ENCODE measurements at places on chromosomes 16 and 17.
A peak's percentile ranks its signal among the peaks of the same experiment; 100 is the strongest.

DNA sequence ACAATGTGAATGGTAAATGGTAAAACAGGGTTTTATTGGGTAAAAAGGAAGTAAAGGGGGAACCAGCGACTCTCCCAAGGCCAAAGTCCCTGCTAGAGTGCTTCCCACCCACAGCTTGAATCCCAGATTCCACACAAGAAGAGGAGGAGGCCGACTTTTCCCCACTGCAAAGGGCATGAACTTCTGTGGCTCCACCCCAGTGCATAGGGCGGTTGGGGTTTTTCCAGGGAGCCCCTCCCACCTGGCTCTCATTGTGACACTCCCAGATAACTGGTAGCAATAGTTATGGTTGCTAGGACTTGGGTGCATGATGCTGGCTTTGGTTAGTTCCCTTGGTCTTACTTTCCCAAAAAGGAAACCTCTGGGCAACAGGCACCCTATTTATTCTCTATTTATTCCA is 666.0 kb upstream of the CA10 start:
- DNase-seq: no peak

GRCh38 chr17:42142371-42142896 is 12.4 kb downstream of the RAB5C start:
- DNase-seq: no peak

DNA sequence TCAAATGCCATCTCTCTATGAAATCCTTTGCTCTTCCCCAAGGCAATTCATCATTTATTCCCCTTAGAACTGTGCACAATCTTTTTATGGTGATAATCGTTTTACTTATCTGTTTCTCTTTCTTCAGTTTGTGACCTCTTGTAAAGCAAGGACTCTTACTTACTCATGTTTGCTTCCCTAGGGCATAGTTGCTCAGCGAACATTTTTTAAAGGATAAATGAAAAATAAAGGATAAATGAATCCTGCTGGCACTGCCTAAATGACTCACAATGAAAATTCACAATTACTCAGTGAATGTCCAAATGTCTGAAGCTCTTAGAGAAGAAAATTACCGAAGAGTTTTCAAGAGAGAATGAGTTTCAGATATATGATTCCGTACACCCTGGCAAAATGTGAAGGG is 671.7 kb downstream of the CDH11 start:
- DNase-seq: no peak

GRCh38 chr16:67445126-67445426 is 14.2 kb downstream of the HSD11B2 start:
- no peak for DNase-seq

DNA sequence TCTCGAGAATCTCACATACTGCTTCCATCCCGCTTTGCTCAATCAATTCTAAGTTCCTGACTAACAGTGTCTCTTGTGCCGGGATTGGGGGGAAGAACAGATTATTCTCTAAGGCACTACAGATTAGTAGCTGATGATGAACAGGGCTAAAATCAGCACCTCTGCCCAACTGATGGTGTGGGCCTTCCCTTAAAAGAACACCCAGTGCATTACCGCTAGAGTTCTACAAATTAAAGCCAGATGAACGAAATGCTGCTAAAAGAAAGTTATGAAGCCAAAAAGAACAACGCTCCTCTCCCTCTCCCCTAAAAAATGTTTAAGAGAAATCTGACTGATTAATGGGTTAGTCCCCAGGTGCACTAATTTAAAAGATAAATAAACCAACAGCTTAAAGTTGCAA is 4.4 kb downstream of the CDC27 start:
- DNase-seq: no peak

DNA sequence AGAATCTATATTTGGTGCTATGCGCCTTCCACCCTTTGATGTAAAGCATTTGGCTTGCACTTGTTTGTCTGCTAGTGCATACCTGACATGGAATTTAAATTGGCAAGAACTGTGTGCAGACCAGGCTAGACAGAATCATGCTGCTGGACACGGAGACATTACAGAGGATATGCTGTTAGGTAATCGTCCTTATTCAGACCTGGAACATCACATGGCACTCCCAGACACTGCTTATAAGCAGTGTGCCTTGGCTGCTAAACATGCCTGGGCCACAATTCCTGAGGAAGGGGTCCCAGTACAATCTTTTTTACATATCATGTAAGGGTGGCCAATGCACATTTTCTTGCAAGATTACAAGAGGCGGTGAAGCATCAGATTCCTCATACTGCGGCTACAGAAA is 6.4 kb downstream of the CD300LD start:
- DNase-seq: no peak

GRCh38 chr17:59837308-59838051 is 55.3 kb downstream of the TUBD1 start:
- peak; percentile 99 for DNase-seq

DNA sequence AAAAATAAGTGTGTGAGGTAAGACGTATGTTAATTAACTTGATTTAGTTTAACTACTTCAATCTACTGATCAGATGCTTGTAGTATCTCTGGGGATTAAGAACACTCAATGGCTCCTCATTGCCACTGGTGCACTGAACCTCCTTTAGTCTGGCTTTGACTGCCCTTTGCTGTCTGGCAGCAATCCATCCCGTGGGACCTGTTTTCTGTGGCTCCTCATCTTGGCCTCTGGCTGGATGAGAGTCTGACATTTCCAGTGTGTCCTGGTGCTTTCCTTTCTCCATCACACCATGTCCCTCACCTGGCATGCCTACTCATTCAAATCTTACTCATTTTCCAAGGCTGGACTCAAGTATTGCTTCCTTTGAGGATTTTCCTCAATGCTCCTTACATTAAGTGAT is 212.2 kb downstream of the CA10 start:
- no peak for DNase-seq

- no peak for DNase-seq
These were observed 10.0 kb downstream of the TPPP3 start for GRCh38 chr16:67383284-67383683.

DNA sequence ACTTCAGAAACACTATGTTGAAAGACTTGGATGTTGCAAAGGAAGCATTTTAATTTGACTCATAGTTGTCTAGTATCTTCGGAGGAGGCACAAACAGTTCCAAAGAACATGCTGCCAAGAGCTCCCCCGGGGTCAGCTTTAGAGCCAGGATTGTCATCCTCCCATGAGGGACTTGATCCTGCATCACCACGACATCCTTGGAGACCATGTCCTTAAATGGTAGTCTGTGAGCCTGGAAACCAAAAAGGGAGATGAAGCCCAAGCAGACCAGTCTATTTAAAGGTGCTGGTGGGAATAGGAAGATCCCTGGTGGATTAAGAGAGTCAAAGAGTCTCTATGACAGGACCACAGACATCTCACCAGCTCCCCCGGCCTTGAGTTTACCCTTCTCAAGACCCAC is 33.3 kb upstream of the DYNLRB2 start:
- no peak for DNase-seq
